ENCODE measurements at places on chromosomes 1 and 21.

DNA sequence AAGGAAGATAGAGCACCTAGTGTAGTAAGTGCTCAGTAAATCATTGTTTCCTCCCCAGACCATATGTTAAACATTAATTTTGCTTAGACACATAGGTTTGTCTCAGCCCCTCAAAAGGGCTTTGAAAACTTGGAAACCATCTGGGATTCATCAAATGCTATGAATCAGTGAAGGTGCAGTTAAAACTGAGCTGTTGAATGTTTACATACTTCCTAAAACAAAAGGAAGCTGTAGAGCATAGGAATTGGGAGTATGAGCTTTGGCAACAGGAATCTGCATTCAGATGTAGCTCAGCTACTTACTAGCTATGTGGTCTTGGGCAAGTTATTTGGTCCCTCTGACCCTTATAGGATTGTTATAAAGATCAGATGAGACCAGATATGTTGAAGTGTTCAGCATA is 18.7 kb upstream of the PODN start:
- no peak for DNase-seq

DNA sequence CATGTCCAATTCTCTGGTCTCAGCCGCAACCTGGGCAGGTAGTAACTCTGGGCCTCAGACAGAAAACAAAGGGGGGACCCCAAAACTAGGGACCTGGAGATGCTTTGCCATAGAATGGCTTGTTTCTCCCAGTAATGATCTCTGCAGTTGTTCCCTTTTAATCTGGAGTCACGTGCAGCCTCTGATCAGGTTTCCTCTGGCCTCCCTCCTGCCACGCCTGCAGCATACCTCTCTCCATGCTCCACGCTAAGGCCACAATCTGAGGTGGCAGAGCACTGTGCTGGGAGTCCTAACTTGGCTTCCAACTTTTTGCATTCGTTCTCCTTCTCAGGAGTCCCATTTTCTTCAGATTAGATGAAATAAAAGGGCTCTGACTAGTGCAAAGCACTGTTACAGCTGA is 1.9 kb downstream of the PABPC4 start:
- DNase-seq: no peak

GRCh38 chr1:170660871-170661645 is 2.9 kb upstream of the PRRX1 start:
- DNase-seq: no peak

DNA sequence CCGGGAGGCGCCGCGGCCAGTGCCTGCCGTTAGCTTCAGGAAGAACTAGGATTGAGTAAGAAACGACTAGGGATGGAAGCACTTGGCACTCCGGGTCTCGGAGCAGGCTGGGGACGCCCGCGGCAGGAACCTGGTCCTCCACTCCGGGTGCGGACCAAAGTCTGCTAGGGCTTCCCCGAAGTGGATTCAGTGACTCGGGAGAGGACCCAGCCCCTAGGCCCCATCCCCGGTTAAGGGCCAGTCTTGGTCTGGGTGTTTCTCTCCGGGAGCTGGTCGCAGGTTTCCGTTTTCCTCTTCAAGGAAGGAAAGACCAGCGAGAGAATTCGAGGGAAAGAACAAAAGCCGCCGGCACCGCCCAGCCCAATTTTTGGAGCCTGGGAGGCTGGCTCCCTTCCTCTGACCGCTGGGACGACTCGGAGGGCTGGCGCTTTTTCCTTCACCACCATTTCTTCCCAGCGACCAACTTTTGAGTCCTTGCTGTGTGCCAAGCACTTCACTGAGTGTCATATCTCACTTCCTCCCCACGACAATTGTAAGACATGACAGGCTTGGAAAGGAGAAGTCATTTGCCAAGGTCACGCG is 16.8 kb upstream of the STMN1 start:
- peak; percentile 35 for DNase-seq

- no peak for DNase-seq
Observed at GRCh38 chr1:8097077-8097799, 71.1 kb upstream of the ERRFI1 start.

- no peak for DNase-seq
Observed at GRCh38 chr1:117631359-117632160, 25.7 kb downstream of the TENT5C start.

DNA sequence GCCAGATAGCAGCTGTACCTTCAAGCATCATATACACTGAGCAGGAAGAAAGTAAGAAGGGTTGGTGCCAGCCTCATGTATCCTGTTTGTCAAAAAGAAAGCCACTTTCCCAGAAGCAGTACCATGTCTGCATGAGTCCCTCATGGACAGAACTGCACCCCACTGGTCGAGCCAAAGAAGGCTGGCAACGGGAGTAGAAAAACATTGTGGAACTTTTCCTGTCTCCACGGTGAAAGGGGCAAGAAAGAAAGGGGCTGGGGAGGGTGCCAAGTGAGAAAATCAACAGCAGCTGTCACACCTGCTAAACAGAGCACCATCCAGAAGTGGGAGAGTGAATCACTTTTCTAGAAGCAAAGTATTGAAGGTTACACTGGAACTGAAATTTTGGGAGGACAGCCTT is 621.7 kb downstream of the LMO4 start:
- no peak for DNase-seq

GRCh38 chr1:223714849-223715603 is 2.7 kb downstream of the CAPN2 start:
- DNase-seq: no peak

DNA sequence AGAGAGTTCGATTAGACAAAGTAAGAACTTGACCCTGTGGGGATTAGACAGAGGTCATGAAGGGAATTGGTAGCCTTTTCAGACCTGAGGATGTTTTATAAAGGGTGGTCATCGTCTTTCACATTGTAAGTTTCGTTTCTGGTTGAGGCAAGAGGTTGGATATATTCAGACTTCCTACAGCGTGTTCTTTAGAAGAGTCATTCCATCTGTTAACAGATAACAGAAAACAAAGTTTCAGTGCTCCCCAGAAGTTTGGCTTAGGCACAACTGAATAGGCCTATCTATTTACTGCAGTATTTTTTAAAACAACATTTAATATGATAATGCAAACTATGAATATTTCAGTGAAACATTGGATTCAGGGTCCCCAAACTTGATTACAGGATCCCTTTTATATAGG is 17.1 kb upstream of the IVNS1ABP start:
- no peak for DNase-seq

GRCh38 chr1:21896652-21897532 is 40.2 kb downstream of the HSPG2 start:
- DNase-seq: no peak

GRCh38 chr1:17139637-17140036 is 20.4 kb upstream of the PADI2 start:
- DNase-seq: no peak

- no peak for DNase-seq
Observed at GRCh38 chr1:172095846-172096245, 254.5 kb downstream of the DNM3 start.
